Uterus (tissue), 4 donors: ENCODE measurements at places on chromosomes 6 and 20.

GRCh38 chr6:30396833-30397479, 52.0 kb downstream of the RPP21 start:
- DNase-seq, result peak; percentile 73

DNA sequence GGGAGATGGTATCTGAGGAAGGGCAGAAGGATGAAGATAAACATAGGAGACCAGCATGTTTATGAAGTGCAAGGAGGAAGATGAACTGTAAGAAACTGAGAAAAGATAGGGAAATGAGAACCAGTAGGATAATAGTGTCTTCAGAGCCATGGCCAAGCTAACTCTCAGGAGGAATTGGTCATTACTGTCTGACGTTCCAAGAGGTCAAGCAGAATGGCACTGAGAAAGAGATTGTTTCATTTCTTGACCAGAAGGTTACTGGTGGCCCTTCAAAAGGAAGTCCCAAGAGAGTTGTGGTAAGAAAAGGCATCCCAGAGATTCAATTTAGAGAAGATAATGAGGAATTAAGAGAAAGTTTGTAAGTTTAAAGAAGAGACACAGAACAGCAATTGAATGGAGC, 47.5 kb downstream of the EYA4 start:
- no peak for DNase-seq

GRCh38 chr6:31621991-31622390, 1.5 kb downstream of the PRRC2A start:
- DNase-seq, result no peak

- no peak for DNase-seq
These were observed 34.5 kb upstream of the CST7 start for GRCh38 chr20:24914388-24915241.
